ENCODE measurements at places on chromosomes 2 and 18.

DNA sequence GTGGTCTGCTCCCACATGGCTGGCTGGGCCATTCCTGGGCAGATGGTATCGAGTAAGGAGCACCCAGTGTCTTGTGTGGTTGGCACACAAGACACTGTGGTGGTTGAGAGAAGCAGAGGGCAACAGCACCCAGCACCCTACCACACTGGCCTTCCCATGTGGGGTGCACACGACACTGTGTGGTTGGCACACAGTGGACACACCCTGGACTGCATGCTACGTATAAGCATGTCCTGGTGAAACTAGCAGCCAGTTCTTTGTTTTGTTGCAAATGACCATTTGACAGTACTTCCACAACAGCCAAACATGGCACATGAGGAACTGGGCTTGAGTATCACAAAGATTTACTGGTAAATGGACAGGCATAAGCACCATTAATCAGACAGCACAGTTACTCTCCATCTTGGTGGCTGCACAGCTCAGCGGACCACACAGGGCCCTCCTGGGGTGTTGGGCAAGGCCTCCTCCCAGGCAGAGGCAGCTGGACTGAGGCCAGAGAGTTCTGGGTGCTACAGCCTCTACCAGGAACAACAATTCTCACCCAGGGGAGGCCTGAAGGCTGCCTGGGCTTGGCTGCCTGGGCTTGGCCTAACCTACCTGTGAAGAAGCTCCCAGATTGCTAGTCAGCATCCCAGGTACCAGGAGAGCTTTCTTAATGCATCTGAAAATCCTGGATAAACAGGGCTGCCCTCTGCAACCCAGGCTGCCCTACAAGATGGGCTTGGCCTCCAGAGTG is 59.3 kb upstream of the ALPP start:
- ATAC-seq = no peak

- ATAC-seq = peak; percentile 63
Measured at GRCh38 chr2:221649051-221649775, 77.1 kb upstream of the EPHA4 start.

GRCh38 chr18:51211552-51211951 is 14.1 kb upstream of the MEX3C start:
- no peak for ATAC-seq

- no peak for ATAC-seq
Measured at GRCh38 chr2:84924173-84925106, 19.0 kb downstream of the TMSB10 start.

DNA sequence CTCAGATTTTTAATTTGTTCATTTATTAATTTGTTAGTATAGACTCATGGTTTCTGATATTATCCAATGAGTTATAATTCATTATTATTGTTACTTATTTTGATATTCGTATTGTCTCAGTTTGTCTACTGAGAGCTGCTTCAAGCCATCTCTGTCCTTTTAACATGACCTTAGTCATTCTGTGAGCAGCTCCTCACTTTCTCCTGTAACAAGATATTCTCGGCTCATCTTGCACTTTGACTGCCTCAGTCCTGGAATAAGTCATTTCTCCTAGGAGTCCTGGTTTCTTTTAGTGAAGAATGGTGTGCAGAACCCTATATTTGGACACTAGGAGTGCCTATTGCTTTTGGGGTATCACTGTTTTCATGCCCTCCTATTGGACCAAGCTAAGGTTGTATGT is 13.2 kb downstream of the ASB1 start:
- no peak for ATAC-seq

- no peak for ATAC-seq
Measured at GRCh38 chr2:11203480-11203879, 48.2 kb downstream of the SLC66A3 start.

DNA sequence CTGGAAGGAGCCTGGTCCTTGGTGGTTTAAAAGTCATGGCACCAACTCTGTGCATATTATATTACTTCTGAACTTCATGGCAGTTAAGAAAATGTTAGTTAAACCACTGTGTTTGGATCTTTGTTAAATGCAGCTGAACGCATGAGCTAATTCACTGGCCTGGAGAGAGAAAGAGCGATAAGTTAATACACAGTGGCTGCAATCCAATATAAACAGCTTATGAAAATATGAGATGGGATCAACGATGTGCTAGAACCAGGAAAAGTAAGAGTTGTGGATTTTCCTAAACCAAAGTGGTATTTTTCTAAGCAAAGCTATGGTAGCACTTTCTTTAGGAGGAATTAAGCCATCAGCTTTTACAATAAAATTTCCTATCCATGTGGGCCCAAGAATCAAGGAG is 326.7 kb downstream of the MTX2 start:
- ATAC-seq = no peak

GRCh38 chr2:155905657-155906056 is 426.9 kb downstream of the NR4A2 start:
- peak; percentile 62 for ATAC-seq

DNA sequence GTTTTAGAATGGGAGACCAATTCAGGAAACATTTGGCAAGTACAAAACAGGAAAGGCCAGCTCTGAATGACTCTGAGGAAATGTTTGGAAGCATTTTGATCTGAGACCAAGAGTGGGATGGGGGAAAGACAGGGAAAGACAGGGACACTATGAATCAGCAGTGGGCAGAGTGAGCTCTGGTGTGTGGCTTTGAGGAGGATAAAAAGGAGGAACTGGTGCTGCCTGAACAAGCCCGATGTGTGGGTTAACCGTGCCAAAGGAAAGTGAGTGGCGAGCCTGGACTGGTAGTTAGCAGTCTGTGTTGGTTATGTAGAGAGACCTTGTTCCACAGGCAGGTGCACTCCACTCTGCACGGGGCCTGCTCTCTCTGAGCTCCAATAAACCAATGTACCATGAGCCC is 5.3 kb downstream of the MFSD6 start:
- no peak for ATAC-seq

DNA sequence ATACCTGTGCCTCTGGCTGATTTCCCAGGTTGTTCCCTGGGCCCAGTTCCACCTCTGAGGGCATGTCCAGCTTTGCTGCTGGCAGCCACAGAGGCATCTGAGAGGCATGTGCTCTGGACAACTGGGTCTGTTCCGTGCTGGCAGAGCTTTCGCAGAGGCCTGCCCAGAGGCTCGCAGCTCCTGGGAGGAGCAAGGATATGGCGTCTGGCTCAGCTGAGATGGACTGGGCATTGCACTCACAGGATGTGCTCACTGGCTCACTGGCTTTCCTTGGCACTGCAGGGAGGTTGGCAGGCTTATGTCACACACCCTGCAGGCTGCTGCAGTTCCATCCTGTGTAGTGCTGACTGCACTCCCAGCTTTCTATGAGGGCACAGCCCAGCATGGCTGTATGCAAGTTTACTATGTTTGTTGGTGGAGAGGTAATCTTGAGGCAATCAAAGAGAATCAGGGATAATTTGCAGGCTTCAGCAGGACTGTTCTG is 172.3 kb downstream of the PRKCE start:
- peak; percentile 35 for ATAC-seq

Data from motor neuron (in vitro differentiated cells).